ENCODE measurements at places on chromosomes 13 and 19.

- DNase-seq, result no peak
Measured at GRCh38 chr13:94613051-94613450, 11.4 kb downstream of the GPR180 start.

GRCh38 chr13:95247852-95248251 lies 53.4 kb downstream of the ABCC4 start:
- no peak for DNase-seq

GRCh38 chr13:27245610-27246009 lies 5.7 kb upstream of the RPL21 start:
- no peak for DNase-seq

DNA sequence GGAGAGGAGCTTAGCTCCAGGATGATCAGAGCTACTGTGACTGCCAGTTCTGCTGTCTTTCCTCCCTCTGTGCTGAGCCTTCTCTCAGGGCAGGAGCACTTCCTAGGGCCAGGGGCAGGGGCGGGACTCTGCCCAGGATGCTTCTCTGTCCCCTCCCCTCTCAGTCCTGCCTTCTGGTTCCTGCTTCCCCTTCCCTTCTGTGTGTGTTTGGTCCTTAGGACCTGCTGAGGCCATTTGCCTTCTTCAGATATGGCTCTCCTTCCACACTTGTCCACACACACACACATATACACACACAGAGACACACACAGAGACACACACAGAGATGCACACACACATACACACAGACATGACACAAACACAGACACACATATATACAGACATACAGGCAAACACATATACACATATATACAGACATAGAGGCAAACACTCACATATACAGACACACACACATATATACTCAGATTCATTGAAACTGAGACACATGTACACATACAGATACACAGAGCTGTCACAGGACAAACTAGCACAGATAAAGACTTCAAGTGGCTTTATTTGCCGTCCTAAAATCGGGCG lies 22.0 kb upstream of the CD177 start:
- DNase-seq, result no peak

GRCh38 chr19:48479686-48480085 lies 10.5 kb downstream of the CYTH2 start:
- DNase-seq, result no peak

All from nephron progenitor cell (in vitro differentiated cells).